ENCODE measurements at places on chromosomes 13 and 19. TPM values are rescaled to one million over a fixed set of nuclear protein-coding genes. Genes with fewer than 3 reads are reported as not detected.

- no peak for DNase-seq
These were observed 1.8 kb downstream of the RHPN2 start for GRCh38 chr19:33062902-33063301.

C2CD4C gene
- 0.32 TPM for total RNA-seq

DNA sequence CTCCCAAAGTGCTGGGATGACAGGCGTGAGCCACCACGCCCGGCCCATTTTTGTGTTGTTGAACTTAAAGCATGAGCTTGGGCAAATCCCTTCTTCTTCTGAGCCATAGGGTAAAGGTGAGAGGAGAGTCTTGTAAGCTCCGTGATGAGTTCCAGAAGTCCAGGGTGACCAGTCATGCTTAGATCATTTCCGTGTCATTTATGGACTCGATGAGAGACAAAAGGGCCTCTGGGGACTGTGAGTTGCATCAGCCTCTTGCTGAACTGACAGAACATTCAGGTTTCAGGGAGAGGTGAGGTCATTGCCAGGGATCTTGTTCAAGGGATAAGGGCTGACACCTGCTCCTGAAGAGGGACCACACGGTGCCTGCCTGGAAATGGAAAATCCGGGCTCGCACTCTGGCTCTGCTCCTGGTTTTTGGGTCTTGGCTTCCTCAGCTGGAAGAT, 53.6 kb downstream of the GADD45B start:
- DNase-seq, result peak; percentile 94

ZNF555 gene
- total RNA-seq, result 7.7 TPM

IQCN gene
- total RNA-seq, result 0.06 TPM

DNA sequence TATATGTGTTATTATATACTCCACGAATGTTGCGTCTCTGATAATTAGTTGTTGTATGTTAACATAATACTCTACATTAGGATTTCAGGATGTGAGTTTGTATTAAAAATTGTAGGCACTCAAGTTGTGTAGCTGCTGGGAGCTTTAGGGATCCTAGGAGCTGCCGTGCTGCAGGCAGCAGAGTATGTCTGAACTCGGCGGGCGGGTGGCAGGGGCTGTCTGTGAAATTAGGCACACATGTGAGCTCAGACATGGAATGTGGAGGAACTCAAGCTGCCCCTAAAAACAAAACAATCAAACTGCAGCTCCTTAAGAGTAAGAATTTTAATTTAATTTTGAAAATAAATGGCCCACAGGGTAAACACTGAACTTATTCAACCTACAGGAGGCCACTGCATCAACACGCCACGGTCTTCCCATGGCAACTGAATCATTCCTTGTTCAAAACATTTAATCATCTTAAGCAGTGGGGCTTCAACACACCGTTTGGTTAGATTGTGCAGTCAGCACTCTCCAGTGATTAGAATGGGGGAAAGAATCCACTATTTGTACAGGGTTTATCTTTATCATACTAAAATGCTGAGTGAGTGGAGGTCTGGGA, 22.7 kb downstream of the SERTM1 start:
- no peak for DNase-seq

DNA sequence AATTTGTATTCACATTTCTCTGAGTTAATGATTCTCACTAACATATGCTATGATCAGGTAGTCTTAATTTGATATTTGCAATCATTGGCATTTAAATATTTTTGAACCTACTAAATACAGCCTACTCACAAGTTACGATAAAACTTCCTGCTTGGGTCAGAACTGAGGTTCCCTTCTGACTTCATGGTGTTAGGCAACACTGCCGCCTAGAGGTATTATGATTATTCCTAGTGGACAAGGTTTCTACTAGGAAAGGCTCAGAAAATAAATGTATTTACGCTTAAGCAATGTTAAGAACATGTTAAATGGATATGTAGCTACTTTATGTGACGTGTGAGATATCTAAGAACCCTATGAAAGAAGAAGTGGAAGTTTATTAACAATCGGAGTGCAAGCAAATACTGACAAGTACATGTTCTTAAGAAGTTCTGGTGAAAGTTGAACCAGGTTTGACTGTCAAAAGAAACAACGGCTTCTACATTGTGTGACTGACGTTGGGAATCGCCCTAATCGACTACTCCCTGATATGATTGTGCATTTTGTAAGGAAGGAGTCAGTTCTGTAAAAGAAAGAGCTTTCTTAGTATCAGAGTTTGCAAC, 1395.8 kb downstream of the SLITRK5 start:
- no peak for DNase-seq

DNA sequence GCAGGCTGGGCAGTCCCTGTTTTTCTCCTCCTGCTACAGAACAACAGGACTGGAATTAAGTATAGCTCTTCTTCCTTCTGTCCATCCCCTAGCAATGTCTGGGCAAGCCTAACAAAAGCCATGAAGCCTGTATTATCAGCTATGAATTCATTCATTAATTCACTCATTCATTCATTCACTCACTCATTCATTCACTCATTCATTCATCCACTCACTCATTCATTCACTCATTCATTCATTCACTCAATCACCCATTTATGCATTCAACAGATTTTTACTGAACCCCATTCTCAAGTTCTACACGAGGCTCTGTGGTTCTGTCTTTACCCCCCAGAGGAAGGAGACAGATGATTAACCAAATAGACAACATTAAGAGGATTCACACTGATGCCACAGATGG, 69.9 kb downstream of the CACNA1A start:
- DNase-seq, result no peak

- DNase-seq, result no peak
These were observed 5.5 kb upstream of the SERTM1 start for GRCh38 chr13:36668316-36668715.

- DNase-seq, result no peak
These were observed 826.9 kb downstream of the UQCRFS1 start for GRCh38 chr19:28386066-28386465.

- no peak for DNase-seq
These were observed 80.5 kb downstream of the CCNA1 start for GRCh38 chr13:36512771-36513170.

MYO16 gene
- not detected for total RNA-seq

FCHO1 gene
- 0.80 TPM for total RNA-seq

- peak; percentile 32 for DNase-seq
These were observed 714 bp downstream of the POLRMT start for GRCh38 chr19:632579-633067.

IGFL2 gene
- not detected for total RNA-seq

DNA sequence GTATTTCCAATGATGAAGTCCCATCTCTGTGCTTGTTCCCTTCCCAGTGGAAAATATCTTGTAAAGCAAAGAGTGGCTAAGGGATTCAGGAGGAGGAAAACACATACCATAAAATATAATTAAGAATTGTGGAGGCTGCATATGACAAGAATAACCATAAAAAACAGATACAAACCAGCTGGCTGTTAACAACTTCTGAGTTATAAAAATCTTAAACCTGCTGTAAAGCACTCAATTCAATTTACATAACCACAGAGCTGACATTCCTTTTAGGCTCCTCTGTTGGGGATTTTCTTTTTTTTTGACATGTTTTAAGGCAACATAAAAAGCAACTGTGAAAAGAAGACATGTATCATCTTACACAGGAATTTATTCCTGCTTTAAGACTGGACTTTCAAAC, 207.6 kb downstream of the DACH1 start:
- DNase-seq, result no peak

SLC25A15 gene
- total RNA-seq, result 32.9 TPM

ZNF490 gene
- 10.3 TPM for total RNA-seq

S1PR5 gene
- total RNA-seq, result not detected

- DNase-seq, result no peak
These were observed 272.8 kb downstream of the OLFM4 start for GRCh38 chr13:53301449-53301848.

- DNase-seq, result peak; percentile 73
These were observed at the start of gene ZNF610 for GRCh38 chr19:52336117-52336790. Gene ZNF610 (plus strand): TSS chr19:52336243. CDS start chr19:52349173, 12,930 bp downstream.

ZNF808 gene
- 16.1 TPM for total RNA-seq

ZNF83 gene
- 59.2 TPM for total RNA-seq

DNA sequence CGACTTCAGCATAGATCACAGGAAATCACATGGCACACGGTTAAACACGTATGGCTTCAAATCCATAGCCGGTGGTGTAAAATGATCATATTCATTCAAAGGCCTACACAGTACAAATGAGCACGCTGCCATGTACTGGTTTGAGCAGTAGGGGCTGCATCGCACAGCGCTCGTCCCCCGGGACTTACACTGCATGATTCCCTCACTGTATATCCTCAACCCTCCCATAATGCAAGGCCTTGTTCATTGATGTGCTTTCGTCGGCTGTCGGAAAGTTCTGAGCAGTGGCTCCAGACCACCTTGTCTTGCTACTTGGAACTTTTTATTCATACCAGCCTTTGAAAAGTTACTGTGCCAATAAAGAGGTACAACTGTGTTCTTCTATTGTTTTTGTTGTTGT, 578.2 kb downstream of the MYO16 start:
- DNase-seq, result no peak

CABP5 gene
- total RNA-seq, result not detected

LAIR1 gene
- not detected for total RNA-seq

- DNase-seq, result no peak
These were observed 530.0 kb upstream of the ARGLU1 start for GRCh38 chr13:107097916-107098315.
